ENCODE measurements at places on chromosomes 2 and 18.
A peak's percentile ranks its signal among the peaks of the same experiment; 100 is the strongest.

DNA sequence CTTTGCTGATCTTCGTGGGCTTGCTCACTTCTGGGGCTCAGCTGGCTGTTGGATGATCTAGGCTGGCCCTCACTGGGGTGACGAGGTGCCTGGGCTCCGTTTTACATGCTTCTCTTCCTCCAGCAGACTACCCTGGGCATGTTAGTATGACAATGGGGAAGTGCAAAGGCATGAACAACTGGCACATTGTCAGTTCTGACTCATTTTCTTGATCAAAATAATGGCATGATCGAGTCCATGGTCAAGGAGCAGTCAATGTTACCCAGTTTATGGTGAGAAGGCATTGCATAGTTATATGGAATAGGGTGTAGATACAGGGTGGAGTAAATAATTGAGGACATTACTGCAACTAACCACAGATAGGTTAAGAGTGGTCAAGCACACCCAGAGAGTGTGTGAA is 10.0 kb upstream of the UPP2 start:
- no peak for DNase-seq

DNA sequence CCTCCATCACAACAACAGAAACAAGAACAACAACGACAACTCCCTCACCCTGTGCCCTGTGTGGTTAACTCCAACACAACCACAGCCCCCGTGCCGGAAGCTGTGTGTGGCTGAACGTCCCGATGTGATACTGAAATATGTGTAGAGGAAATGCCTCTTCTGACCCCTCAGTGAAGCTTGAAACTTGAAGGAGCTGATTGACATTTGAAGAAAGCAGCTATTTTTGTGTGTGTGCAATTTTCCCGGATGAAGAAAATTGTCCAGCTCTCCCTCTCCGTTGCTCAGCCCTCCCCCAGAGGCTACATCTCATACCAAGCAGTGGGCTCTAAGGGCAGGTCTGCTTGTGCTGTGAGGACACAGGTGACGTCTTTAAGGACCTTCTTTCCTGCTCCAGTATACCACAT is 173.8 kb downstream of the ICOS start:
- DNase-seq, result peak; percentile 41

DNA sequence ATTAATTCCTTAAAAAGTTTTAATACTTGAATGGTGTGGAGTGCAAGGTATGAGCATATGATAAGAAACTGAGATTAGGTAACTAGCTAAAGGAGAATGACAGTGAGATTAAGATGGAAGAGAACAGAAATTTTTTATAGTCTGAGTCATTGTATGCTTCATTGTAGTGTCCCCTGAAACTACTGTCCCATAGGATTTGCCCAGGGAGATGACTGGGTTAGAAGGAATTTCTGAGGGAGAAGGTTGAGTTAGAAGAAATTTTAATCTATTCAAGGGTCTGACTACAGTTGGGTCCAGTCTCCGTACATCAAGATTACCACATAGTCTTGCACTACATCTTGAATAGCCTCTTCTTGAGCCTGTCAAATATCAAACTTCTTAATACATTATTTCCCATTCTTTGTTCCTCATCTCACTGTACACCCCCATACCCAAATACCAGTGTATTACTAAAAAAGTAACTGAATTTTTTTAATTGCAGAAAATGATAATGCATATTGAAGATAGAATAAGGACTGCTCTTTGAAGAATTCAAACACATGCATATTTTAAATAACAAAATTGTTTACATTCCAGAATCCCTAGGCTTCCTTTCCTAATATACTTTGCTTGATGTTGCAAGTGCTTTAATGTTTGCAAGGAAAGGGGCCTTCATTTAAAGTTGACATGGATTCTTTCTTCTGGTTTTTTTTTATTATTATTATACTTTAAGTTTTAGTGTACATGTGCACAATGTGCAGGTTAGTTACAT is 314.3 kb upstream of the COL3A1 start:
- no peak for DNase-seq

DNA sequence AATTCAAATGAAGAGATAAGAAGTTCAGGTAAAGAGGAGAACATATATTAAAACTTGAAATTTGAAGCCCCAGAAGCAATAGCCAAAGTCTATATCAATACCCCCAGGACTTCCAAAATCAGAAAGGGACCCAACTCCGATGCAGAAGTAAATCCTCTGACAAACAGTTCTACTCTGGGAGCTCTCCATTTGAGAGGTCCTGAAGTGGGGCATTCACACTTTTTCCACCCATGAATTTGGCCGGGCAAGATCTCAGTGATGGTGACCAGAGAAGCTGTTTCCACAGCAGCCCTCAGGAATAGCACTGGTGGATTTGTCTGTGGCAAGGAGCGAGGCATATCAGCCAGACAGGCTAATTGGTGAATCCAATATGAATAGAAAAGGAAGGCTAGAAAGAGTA is 313.6 kb upstream of the MC4R start:
- no peak for DNase-seq

- DNase-seq, result no peak
These were observed 52.1 kb downstream of the AOX1 start for GRCh38 chr2:200637901-200638300.

GRCh38 chr2:65388596-65389390 is 43.6 kb downstream of the SPRED2 start:
- DNase-seq, result no peak

DNA sequence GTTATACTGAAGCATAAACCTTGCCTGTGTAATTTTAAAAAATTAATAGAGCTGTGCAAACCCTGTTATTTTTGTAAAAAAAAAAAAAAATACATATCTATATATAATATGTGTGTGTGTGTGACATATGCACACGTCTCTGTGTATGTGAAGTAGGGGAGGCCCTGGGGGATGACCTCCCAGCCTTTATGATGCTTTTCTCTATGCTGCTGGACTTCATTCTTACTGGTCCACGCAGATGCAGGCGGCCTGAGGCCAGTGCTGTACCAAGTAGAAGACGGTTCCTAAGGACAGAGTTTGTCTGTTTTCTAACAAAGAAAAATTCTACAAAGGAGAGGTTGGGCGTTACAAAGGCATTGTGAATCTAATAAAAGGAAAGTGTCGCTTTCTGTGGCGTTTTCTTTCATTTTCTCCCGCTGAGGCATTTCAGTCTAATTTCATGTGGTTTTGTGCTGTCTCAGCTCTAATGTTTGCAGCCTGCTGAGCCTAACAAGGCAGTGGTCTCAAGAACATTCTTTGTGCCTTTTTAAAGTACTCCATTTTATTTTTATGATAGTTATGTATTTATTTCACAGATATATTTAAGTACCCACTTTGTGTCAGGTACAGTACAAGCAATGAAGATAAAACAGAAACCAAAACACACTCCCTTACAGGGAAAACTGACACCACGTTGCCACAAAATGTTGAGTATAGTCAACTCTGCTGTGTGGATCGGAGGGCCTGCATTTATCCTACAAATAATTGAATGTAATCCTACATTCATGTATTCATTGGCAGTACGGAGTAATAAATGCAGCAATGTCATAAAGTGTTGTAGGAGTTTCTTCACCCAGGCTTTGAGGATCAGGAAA is 118.0 kb downstream of the RAB3GAP1 start:
- no peak for DNase-seq

- no peak for DNase-seq
These were observed 81.6 kb downstream of the SH3RF3 start for GRCh38 chr2:109210431-109211200.

DNA sequence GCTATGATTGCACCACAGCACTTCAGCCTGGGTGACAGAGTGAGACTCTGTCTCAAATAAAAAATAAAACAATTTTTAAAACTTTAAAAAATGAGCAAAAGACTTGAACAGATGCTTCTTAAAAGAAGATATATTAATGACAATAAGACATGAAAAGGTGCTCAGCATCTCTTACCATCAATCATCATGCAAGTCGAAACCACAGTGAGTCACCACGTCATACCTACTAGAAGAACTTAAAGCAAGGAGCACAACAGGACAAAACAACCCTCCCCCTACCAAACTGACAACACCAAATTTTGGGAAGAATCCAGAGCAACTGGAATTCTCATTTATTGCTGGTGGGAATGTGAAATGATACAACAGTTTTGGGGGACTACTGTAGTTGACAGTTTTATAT is 251.6 kb downstream of the BCL2 start:
- DNase-seq, result no peak

- DNase-seq, result no peak
These were observed 98.2 kb downstream of the HIBCH start for GRCh38 chr2:190221429-190221828.
